Inflammatory macrophage (primary cell): ENCODE measurements at places on chromosomes 13 and 19.

DNA sequence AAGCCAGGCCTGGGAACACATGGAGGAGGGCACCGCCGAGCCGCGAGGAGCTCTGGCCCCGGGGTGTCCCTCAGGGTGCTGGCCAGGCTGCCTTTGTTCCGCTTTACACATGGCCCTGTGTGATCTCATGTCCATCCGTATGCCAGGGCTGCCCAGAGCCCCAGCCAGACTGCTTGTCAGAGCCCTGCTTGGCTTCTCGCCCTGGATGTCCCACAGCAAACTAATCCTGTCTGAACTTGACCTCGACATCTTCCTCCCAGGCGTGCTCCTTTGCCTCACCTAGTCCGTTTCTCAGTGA, 14.3 kb downstream of the BCKDHA start:
- no peak for DNase-seq

GRCh38 chr19:1691589-1692290, 39.3 kb upstream of the TCF3 start:
- no peak for DNase-seq

DNA sequence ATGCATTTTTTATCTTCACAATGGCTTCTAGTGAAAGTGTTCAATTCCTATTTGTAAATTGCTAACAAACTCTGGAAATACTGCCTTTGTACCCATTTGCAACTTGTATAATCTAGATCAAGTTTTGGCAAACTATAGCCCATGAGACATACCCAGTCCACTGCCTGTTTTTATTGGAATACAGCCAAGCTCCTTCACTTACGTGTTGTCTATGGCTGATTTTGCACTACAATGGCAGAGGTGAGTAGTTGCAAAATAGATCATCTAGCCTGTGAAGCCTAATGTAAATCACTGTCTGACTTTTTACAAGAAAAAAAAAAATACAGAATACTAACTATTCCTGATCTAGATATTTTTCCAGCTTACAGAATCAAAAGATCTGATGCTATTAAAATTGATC, 37.1 kb downstream of the DZIP1 start:
- no peak for DNase-seq

GRCh38 chr13:114286808-114287207, 5.4 kb downstream of the UPF3A start:
- DNase-seq, result no peak

GRCh38 chr13:91249861-91250260, 97.6 kb upstream of the MIR17HG start:
- no peak for DNase-seq
